ENCODE measurements at places on chromosomes 4 and X.
A peak's percentile ranks its signal among the peaks of the same experiment; 100 is the strongest.

DNA sequence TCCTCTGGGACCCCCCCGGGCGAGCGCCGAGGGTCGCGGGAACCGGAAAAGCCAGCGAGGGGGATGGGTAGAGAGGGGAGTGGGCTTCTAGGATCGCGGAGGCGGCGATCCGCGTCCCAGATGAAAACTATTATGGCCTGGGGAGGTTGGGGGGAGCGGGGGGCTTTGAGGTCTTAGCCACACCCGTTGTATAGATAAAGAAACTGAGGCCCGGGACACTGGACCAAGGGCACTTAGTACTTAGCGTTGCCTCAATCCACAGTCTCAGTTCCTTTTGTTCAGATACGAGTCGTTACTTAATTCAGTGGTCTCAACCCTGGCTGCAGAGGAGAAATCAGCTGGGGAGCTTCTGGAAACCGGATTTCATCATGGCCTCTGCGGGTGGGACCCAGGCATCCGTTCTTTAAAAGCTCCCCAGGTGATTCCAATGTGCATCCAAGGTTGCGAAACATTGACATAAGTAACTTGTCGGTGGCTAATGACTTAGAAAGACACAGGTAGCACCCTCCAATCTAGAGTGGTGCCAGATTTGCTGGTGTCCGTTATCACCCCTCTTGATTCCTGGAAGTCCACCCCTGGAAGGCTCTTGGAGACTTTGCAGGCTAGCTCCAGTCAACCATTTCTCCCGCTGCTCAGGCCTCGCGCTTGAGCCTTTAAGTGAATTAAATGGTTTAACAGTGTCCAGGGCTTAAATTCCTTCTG is 90.7 kb downstream of the GEMIN8 start:
- peak overlapping the region; percentile 47 for H3K4me3 ChIP-seq
- peak overlapping the region; percentile 35 for H3K27ac ChIP-seq
- H3K4me1 ChIP-seq = peaks cover 8% of the 10 kb centered on the region
- no peaks in the 10 kb centered on the region for H3K27me3 ChIP-seq
- H3K36me3 ChIP-seq = no peaks in the 10 kb centered on the region
- ATAC-seq = peak; percentile 22

DNA sequence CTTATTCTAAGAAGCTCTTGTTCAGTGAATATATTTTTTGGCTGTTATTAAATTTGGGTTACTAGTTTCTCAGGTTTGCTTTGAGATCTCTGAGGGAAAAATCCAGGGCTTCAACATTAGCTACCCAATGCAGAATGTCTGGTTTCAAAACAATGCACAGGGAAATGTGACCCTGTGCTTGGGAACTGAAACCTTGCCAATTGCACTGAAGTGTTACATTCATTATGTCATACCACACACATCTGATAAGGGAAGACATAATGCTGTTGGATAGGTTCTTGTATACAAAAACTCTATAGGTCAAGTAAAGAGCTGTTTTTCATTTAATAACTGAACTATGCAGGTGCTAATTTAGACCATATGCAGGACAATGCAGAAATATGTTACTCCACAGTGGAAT is 345.3 kb upstream of the BMP3 start:
- no peak overlapping the region for H3K27ac ChIP-seq
- no peaks in the 10 kb centered on the region for H3K27me3 ChIP-seq
- H3K4me3 ChIP-seq = no peak overlapping the region
- H3K4me1 ChIP-seq = no peaks in the 10 kb centered on the region

DNA sequence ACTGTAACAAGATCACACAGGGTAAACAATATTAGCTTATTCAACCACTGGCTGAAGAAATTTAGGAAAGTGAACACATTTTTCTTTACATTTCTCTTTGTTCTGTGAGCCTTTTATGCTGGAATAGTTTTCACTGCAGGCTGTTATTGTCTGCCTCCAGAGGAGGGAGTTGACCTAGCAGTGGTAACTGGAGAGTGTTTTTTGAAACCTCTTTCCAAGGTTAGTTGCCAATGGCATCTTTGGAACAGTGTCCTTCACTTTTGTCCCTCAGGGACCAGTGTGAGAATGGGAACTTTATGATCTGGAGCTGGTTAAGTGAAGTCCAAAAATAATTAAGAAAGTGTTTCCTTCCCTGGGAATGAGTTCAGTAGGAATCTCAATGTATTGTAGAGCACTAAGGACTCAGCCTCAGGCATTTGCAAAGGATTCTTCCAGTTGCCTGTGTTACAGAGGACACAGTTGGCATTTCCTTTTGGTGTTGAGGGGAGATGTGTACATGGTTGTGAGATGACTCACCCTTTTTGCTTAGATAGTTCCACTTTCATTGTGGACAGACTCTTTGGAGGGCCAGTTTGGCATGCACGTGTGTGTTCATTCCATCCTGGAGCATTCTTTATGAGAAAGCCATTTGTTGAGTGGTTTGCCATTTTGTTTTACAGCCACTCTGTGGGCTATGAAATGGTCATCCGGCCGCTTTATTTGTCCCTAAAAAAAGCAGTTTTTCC is 61.3 kb downstream of the AR start:
- H3K4me3 ChIP-seq = no peak overlapping the region
- H3K4me1 ChIP-seq = no peaks in the 10 kb centered on the region
- peak; percentile 31 for ATAC-seq
- no peak overlapping the region for H3K27ac ChIP-seq
- H3K36me3 ChIP-seq = no peaks in the 10 kb centered on the region
- H3K27me3 ChIP-seq = no peaks in the 10 kb centered on the region

- H3K4me3 ChIP-seq = no peak overlapping the region
- no peak for ATAC-seq
- H3K27me3 ChIP-seq = no peaks in the 10 kb centered on the region
- H3K4me1 ChIP-seq = no peaks in the 10 kb centered on the region
- no peak overlapping the region for H3K27ac ChIP-seq
Measured at GRCh38 chr4:188177997-188178675, 38.9 kb downstream of the TRIML1 start.

DNA sequence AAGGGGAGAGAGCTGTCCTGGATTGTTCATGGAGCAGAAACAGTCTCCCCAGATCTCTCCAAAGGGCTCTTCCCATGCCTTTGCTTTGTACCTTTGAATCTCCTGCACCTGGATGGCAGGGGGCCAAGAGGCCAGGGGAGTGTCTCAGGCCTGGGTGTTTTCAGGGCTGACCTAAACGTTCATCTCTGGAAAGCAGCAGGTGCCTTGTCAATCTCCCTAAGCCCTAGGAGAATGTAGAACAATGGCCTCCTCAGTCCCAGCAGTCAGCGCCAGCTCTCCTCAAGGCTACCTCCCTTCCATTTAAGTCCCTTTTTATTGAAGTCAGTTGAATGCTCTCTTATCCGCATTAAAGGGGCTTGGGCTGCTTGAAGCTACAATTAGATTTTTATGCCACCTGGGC is 31.2 kb upstream of the NSUN7 start:
- H3K4me1 ChIP-seq = no peaks in the 10 kb centered on the region
- no peak overlapping the region for H3K4me3 ChIP-seq
- no peak overlapping the region for H3K27ac ChIP-seq
- peaks cover 7% of the 10 kb centered on the region for H3K27me3 ChIP-seq

GRCh38 chr4:85747882-85748491 is 273.0 kb downstream of the ARHGAP24 start:
- no peaks in the 10 kb centered on the region for H3K27me3 ChIP-seq
- H3K4me1 ChIP-seq = no peaks in the 10 kb centered on the region
- no peak overlapping the region for H3K4me3 ChIP-seq
- H3K27ac ChIP-seq = no peak overlapping the region
- ATAC-seq = peak; percentile 31

- H3K27ac ChIP-seq = no peak overlapping the region
- H3K4me3 ChIP-seq = no peak overlapping the region
- no peaks in the 10 kb centered on the region for H3K4me1 ChIP-seq
- H3K27me3 ChIP-seq = no peaks in the 10 kb centered on the region
Measured at GRCh38 chrX:31590581-31591114, 518.8 kb upstream of the FTHL17 start.

- H3K27me3 ChIP-seq = peaks cover 58% of the 10 kb centered on the region
- peak; percentile 15 for ATAC-seq
- H3K4me1 ChIP-seq = peaks cover 36% of the 10 kb centered on the region
- H3K4me3 ChIP-seq = peak overlapping the region; percentile 64
- H3K36me3 ChIP-seq = no peaks in the 10 kb centered on the region
Measured at GRCh38 chr4:80265571-80266252, 752 bp upstream of the FGF5 start.

- ATAC-seq = no peak
- H3K4me1 ChIP-seq = peaks cover 3% of the 10 kb centered on the region
- H3K27me3 ChIP-seq = no peaks in the 10 kb centered on the region
- no peak overlapping the region for H3K27ac ChIP-seq
- H3K36me3 ChIP-seq = no peaks in the 10 kb centered on the region
- H3K4me3 ChIP-seq = no peak overlapping the region
Measured at GRCh38 chr4:182922501-182923284, 5.5 kb upstream of the DCTD start.

All from gastroesophageal sphincter (tissue), 4 donors.